ENCODE measurements at places on chromosomes 3 and 15.

DNA sequence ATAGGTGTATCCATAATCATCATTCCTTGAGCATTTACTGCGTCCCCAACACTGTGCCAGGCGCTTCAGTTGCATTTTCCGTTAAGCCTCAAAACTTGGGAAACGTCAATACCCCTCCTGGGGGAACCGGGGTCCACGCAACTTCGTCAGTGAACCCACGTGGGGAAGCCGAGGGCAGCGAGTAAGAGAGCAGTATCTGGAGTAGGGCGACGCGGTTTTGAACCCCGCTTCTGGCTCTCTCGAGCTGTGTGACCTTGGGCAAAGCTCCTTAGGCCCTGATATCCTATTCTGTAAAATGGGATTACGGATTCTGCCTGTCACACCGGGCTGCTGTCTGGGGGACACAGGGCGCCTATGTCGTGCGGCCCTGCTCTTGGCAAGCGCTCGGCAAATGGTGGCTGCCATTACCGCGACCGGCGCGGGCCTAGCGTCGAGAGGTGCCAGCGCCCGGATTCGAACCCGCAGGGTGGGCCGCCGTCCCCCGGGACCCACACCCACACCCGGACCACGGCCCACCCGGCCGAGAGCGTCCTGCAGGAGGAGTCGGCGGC lies 590 bp downstream of the POLG start:
- DNase-seq = no peak

GRCh38 chr3:192039593-192039992 lies 578.6 kb downstream of the PYDC2 start:
- no peak for DNase-seq

- DNase-seq = peak; percentile 74
These were observed 213.2 kb upstream of the PFN2 start for GRCh38 chr3:150183678-150184425.

GRCh38 chr15:34341381-34342212 lies 1.3 kb downstream of the NOP10 start:
- no peak for DNase-seq

GRCh38 chr15:75661100-75661755 lies 13.5 kb downstream of the SNX33 start:
- DNase-seq = peak; percentile 94

- DNase-seq = no peak
These were observed 268.2 kb upstream of the LYSMD4 start for GRCh38 chr15:100001405-100001804.

DNA sequence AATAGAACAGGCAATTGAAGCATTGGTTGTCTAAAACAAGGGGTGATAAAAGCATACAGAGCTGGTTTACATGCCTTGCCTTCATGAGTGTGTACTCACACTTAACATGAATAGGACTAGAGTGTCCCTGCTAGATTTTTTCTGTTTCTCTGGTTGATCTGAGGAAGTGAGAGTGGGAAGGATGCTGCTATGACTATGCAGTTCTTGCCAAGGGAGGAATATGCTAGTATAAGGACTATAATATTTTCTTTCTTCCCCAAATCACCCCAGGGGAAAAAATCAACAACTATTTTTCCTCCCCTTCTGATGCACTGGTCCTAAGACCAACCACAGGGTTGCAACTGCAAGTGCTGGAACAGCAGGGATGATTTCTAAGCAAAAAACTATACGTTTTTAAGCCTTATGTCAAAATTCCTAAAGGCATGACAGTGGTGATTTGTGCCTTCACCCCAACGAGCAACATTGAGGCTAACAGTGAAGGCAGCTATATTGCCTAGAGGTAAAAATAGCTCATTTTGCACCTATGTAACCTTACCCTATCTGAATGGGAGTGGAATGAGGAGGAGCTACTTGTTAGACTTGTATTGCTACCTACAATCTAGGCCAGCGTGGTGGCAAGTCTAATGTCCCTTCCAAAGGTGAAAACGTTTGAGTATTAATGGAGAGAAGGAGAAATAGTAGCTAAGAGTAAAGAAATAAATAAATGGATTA lies 33.5 kb upstream of the USP8 start:
- DNase-seq = no peak

GRCh38 chr15:56215769-56216168 lies 27.9 kb downstream of the RFX7 start:
- DNase-seq = no peak

DNA sequence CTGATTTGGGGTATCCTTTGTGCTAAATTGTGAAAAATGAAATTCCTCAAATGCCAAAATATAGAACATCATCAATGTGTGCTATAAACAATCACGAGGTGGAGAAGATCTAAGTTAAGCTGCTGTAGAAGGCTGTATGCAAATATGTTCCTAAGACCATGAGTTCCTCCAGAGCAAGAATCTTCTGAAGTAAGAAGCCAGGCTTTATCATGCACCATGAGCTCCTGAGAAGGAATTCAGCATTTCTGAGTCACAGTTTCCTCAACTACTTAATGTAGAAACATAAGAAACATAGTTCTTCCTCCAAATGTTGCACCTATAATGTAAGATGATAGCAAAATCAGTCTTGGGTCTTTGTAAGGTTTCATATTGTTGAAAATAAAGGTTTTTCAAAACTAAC lies 241.7 kb upstream of the MDFIC2 start:
- no peak for DNase-seq

DNA sequence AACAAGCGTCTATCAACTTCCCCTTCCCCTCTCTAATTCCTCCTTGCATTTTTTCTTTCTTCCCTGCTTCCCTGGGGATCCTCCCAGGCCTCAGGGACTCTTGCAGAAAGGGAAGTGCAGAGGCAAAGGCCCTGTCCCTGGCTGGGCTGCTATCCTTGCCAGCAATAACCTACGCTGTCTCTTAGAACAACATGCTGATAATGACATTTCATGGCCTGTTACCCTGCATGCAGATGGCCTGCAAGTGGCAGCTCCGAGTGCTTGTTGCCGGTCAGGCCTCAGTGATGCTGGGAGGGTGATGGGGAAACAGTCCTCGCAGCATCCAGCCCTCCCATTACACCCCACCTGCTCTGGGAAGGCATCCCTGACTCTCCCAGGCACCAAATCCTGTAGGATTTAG lies 167.6 kb downstream of the RAB11A start:
- DNase-seq = no peak

GRCh38 chr15:70008697-70009290 lies 88.9 kb downstream of the TLE3 start:
- no peak for DNase-seq

- no peak for DNase-seq
These were observed 844.9 kb upstream of the ALCAM start for GRCh38 chr3:104521606-104522336.

GRCh38 chr15:44243829-44244228 lies 44.7 kb upstream of the GOLM2 start:
- no peak for DNase-seq

DNA sequence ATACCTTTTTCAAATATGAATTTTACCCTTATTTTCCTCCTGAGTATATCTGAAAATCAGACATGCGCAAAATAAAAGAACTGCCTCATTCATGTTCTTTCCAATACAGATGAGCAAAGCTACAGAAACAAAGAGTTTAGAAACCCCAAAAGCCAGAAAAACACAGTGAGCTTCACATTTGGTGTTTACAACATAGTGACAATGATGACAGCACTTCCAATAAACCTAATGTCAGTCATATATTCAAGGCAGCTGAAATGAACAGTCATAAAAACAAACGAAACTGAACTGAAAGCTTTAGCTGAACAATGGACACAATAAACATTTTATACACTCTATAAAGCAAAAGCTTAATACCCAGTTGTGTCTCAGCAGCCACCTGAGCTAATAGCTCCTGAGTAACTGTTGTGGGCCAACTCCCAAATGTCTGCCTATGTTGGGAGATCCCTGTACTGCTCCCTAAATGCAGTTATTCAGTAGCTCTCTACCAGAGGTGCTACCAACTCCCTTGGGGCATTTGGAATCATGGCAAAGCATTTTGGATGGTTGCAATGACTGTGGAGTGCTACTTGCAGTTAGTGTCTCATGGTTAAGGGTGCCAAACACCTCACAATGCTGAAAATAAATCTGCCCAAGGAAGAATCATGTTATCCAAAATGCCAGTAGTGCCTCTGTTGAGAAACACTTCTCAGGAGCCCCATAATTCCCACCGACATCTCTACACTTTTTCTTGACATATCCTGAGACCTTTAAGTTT lies 131.5 kb downstream of the TGFBR2 start:
- no peak for DNase-seq

All from SJSA1 (cell line).